ENCODE measurements at places on chromosomes 1 and 21.
A peak's percentile ranks its signal among the peaks of the same experiment; 100 is the strongest.

DNA sequence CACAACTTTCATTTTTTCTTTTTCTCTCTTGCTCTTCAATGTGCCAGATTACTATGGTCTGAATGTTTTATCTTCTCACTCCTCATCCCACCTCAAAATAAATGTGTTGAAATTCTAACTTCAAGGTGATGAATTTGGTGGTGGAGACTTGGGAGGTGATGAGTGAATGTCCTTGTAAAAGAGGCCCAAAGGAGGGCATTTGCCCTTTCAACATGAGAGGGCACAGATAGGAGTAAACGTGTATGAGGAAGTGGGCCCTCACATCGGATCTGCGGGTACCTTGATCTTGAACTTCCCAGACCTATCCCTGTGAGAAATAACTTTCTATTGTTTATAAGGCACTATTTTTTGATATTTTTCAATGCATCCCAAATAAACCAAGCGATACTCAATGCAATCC lies 412.3 kb upstream of the ADGRL2 start:
- DNase-seq: no peak

DNA sequence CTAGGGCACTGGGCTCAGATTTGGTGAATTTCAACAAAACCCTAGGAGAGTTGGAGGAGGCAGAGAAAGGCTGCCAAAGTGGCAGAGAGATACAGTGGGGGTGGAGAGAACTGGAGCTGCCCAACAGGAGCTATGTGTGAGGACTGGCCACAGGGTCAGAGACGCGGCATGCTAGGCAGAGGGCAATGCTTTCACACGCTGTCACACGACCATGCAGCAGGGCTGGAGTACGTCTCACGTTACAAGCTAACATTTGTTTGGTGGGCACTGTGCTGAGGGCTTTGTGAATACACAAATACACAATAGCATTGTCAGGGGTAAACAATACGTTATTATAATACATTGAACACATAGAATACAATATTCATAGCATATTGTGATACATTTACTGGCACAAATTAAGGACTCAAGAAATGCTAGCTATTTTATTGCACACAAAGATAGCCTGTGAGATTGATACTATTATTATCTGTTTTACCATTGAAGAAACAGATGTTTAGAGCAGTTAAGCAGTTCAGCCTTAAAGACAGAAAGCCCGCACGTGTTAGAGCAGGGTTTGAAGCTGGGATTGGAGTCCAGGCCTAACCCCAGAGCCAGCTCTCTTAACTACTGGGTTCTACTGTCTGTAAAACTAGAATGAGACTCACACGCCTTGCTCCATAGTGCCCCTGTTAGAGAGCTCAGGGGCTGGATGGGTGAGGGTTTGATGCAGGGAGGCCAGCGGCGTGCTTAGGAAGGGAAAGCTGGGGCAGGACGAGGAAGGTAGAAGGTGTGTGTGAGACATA lies 4.5 kb downstream of the RAB7B start:
- no peak for DNase-seq

GRCh38 chr21:22892028-22892427 lies 1893.8 kb downstream of the NCAM2 start:
- no peak for DNase-seq

GRCh38 chr1:201626629-201627275 lies 87.8 kb downstream of the NAV1 start:
- no peak for DNase-seq

DNA sequence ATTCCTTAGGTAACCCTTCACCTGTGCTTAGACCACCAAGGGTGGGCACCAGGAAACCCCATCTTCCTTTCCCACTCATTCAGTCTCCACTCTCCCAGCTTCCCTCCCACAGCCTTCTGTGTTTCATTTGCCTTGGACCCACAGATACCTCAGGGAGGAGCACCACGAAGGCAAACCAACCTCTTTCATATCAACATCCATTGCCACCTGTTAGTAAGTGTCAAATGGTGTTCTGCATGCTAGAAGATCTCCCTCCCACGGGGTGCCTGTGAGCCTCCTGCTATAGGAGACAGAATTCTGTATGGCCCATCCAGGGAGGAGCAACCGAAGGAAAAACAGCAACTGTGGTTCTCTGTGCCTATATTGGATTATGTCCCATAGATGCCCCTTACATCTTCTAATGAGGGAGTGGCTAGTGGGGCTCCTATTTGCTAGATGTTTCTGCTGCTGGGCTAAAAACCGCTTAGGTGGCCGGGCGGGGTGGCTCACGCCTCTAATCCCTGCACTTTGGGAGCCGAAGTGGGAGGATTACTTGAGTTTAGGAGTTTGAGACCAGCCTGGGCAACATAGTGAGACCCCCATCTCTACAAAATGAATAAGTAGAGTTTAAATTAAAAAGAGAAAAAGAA lies 25.6 kb upstream of the SCCPDH start:
- no peak for DNase-seq

- peak; percentile 20 for DNase-seq
Observed at GRCh38 chr21:38669186-38669585, 136.5 kb upstream of the ETS2 start.

- no peak for DNase-seq
Observed at GRCh38 chr1:172531412-172532182, 1.4 kb upstream of the SUCO start.

- no peak for DNase-seq
Observed at GRCh38 chr1:236396665-236397043, 2.6 kb downstream of the EDARADD start.

- DNase-seq: no peak
Observed at GRCh38 chr1:243734308-243734695, 115.7 kb downstream of the AKT3 start.

DNA sequence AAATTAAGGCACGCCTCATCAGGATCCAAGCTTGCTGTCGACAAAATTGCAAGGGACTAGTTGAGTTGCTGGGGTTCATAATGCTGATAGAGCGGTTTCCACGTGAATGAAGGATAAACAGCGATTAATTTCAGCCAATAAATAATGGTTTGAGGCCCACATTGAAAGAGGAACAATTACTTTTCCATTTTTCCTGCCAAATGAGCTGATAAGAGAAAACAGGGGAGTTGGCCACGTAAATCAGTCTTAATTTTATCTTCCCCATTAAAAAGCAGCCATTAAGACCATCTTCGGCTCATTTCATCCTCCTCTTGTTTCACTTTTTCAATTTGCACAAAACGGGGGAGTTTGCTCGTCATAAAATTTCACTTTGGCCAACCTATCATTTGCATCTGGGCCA lies 235.5 kb upstream of the RRP15 start:
- DNase-seq: no peak

- DNase-seq: no peak
Observed at GRCh38 chr1:11279630-11280029, 6.6 kb downstream of the UBIAD1 start.

- DNase-seq: no peak
Observed at GRCh38 chr1:154527192-154527591, 25.0 kb upstream of the SHE start.

Data from RCC 7860 (cell line).